Activated B cell treated with CpG ODN at 0.5 μM for 24 hours (primary cell): ENCODE measurements at places on chromosomes 11 and 22. TPM values are rescaled to one million over a fixed set of nuclear protein-coding genes. Genes with fewer than 3 reads are reported as not detected.
A peak's percentile ranks its signal among the peaks of the same experiment; 100 is the strongest.

GRCh38 chr11:29780756-29781155 lies 236.1 kb downstream of the KCNA4 start:
- no peaks in the 10 kb centered on the region for H3K4me1 ChIP-seq
- no peak for DNase-seq
- H3K27me3 ChIP-seq, result no peaks in the 10 kb centered on the region

GRCh38 chr11:61616434-61616833 lies 35.6 kb upstream of the SYT7 start:
- no peaks in the 10 kb centered on the region for H3K36me3 ChIP-seq
- H3K27ac ChIP-seq, result no peak overlapping the region
- H3K4me1 ChIP-seq, result no peaks in the 10 kb centered on the region
- H3K4me3 ChIP-seq, result no peak overlapping the region
- DNase-seq, result no peak

GRCh38 chr11:88482871-88483301 lies 145.3 kb upstream of the CTSC start:
- no peaks in the 10 kb centered on the region for H3K27me3 ChIP-seq
- peaks cover 2% of the 10 kb centered on the region for H3K4me1 ChIP-seq
- no peak for DNase-seq

- peaks cover 22% of the 10 kb centered on the region for H3K27me3 ChIP-seq
- peaks cover 13% of the 10 kb centered on the region for H3K4me1 ChIP-seq
- no peaks in the 10 kb centered on the region for H3K36me3 ChIP-seq
- H3K27ac ChIP-seq, result no peak overlapping the region
Measured at GRCh38 chr22:20424932-20425565, 12.6 kb downstream of the SCARF2 start.

DNA sequence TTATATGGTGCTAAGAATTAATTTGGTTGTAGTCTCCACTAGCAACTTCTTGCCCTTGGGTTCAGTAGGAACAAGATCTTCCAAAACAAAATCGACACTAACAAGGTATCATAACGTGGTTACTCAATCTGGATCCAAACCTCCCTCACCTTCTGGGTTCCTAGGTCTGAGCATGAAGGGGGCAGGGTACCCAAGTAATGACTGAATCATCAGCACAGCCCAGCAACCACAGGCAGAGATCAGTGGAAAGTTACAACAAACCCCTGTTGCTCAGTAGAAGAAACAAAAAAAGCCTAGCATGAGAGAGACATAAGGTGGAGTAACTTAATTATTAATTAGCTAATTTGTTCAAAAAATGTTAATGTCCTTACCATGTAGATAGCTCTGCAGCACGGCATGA lies 221.4 kb downstream of the BLID start:
- H3K27ac ChIP-seq, result no peak overlapping the region
- no peak for DNase-seq
- no peaks in the 10 kb centered on the region for H3K36me3 ChIP-seq
- H3K27me3 ChIP-seq, result peaks cover 9% of the 10 kb centered on the region
- H3K4me3 ChIP-seq, result no peak overlapping the region
- H3K4me1 ChIP-seq, result no peaks in the 10 kb centered on the region

DNA sequence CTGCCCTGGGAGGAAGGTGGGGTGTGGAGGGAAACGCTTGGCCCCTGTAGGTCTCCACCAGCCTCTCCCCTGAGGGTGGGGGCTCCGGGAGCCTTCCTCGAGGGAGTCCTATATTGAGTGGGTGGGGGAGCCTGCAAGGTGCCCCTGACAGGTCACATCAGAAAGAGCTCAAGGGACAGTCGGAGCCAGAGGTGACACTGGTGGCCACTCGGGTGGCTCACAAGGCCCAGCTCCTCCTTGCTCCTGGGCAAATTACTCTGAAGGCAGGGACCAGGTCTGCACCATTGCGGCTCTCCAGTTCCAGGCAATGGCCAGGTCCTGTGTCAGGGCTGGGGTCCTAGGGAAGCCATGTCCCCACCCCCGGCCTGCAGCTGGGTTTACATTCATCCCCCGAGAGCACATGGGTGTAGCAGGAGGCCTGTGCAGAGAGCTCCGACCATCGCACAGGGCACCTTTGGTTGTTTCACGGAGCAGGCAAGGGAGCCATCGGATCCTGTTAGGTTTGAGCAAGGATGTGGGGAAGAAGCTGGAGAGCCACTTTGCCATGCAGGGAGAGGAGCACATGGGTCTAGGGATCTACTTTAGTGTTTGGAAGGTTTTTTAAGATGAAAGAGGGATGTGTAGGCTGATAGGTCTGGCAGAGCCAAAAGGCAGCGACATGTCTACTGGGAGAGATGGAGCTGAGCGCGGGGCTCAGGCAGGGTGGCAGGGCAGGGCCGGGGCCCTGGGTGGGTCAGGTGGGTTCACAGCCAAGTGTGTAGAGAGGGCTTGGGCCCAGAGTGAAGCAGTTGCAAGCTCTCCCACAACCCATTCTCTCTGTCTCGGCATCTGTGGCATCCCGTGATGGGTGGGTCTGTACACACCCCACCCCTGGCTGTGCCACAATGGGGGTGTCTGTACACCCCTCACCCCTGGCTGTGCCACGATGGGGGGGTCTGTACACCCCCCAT lies 14.8 kb downstream of the CCND1 start:
- H3K27ac ChIP-seq, result no peak overlapping the region
- peaks cover 21% of the 10 kb centered on the region for H3K36me3 ChIP-seq
- no peaks in the 10 kb centered on the region for H3K4me1 ChIP-seq
- H3K4me3 ChIP-seq, result no peak overlapping the region
- DNase-seq, result no peak

DNA sequence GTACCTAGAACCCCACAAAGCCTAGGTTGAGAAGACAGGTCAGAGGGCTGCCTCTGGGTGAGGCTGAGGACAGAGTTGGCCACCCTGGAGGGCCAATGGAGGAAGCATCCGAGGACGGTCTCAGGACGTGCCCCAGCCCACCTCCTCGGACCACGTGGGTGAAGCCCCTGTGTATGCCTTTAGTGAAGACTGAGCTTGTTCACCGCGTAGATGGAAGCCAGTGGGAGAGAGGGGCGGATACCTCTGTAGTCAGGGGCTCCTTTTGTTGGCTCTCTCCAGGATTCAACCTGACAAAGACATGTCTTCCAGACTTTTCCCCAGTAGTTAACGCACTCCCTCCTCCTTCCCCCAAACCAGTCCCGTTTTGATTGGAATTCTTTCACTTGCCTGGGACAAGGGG lies 110.7 kb downstream of the ZBTB16 start:
- no peaks in the 10 kb centered on the region for H3K36me3 ChIP-seq
- no peak overlapping the region for H3K4me3 ChIP-seq
- peaks cover 83% of the 10 kb centered on the region for H3K4me1 ChIP-seq
- no peak for DNase-seq
- no peaks in the 10 kb centered on the region for H3K27me3 ChIP-seq

DNA sequence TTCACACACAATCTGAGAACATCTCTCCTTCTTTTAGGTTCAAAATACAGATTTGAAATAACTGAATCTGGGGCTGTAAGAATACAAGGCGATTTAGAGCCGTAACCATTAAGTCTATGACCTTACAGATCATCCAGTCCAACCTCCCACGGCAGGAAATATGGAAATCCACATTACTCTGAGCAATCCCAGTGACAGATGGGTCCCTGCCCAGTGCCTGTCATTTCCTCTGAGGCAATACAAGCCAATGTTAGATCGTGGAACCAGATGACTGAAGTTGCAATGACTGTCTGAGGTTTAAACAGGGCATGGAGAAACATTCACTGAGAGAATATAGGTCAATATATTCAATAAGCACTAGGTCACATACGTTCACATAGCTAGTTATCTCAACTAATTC lies 77.4 kb upstream of the OR5AK2 start:
- no peak overlapping the region for H3K27ac ChIP-seq

DNA sequence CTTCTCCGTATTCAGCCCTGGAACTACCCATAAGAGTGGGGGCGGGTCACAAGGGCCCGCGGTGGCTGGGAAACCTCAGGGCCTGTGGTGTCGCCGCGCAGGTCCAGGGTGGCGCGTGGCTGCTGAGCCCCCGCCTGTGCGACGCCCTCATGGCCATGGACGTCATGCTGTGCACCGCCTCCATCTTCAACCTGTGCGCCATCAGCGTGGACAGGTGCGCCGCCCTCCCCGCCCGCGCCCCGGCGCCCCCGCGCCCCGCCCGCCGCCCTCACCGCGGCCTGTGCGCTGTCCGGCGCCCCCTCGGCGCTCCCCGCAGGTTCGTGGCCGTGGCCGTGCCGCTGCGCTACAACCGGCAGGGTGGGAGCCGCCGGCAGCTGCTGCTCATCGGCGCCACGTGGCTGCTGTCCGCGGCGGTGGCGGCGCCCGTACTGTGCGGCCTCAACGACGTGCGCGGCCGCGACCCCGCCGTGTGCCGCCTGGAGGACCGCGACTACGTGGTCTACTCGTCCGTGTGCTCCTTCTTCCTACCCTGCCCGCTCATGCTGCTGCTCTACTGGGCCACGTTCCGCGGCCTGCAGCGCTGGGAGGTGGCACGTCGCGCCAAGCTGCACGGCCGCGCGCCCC lies 2.4 kb downstream of the DRD4 start:
- H3K27me3 ChIP-seq, result peaks cover 23% of the 10 kb centered on the region
- DNase-seq, result no peak

- H3K27me3 ChIP-seq, result no peaks in the 10 kb centered on the region
- no peak for DNase-seq
- H3K27ac ChIP-seq, result no peak overlapping the region
- H3K4me3 ChIP-seq, result no peak overlapping the region
- H3K4me1 ChIP-seq, result peaks cover 1% of the 10 kb centered on the region
Measured at GRCh38 chr11:68454767-68455166, 5.8 kb upstream of the PPP6R3 start.

Gene ARHGAP20
- 0.11 and 0.17 TPM in 2 replicates for total RNA-seq

DNA sequence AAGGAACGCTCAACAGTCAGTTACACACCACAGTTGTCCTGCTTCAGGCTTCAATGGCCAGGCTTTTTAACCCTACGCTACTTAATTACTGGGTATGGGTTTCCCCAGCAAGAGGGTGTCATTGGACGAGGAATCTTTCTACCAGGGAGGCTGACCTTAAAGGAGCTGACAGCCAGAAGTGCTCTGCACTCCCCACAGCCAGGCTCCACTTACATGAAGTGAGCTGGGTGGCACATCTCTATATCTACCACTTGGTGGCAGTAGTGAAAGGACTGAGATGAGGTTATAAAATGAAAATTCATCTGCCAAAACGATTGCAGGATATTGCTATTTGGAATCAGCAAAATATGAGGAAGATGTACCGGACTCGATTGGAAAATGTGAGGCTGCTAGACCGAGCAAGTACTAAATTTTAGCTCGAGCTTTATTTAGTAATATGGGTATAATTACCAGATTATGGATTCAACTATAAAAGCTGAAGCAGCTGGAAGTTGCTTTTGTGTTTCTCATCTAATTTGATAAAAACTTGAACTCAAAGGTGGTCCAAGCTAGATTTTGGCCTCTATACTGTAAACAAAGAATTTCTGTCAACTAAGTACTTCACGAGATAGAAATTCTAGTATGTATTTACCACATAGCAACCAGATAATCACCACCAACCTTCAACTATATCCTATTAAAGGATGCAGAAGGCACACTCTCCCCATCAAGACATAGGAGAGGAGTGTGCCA lies 53.9 kb upstream of the CEP126 start:
- no peak overlapping the region for H3K27ac ChIP-seq
- no peaks in the 10 kb centered on the region for H3K36me3 ChIP-seq
- H3K27me3 ChIP-seq, result peaks cover 12% of the 10 kb centered on the region

- H3K4me3 ChIP-seq, result no peak overlapping the region
- no peak for DNase-seq
- H3K36me3 ChIP-seq, result peaks cover 65% of the 10 kb centered on the region
Measured at GRCh38 chr22:17791196-17791595, 16.9 kb upstream of the BID start.

Gene CDC42EP1
- not detected in 2 replicates for total RNA-seq

Gene USH1C
- not detected in 2 replicates for total RNA-seq

Gene TSSK2
- total RNA-seq, result 0.13 TPM in 1 of 2 replicates, not detected in the other

DNA sequence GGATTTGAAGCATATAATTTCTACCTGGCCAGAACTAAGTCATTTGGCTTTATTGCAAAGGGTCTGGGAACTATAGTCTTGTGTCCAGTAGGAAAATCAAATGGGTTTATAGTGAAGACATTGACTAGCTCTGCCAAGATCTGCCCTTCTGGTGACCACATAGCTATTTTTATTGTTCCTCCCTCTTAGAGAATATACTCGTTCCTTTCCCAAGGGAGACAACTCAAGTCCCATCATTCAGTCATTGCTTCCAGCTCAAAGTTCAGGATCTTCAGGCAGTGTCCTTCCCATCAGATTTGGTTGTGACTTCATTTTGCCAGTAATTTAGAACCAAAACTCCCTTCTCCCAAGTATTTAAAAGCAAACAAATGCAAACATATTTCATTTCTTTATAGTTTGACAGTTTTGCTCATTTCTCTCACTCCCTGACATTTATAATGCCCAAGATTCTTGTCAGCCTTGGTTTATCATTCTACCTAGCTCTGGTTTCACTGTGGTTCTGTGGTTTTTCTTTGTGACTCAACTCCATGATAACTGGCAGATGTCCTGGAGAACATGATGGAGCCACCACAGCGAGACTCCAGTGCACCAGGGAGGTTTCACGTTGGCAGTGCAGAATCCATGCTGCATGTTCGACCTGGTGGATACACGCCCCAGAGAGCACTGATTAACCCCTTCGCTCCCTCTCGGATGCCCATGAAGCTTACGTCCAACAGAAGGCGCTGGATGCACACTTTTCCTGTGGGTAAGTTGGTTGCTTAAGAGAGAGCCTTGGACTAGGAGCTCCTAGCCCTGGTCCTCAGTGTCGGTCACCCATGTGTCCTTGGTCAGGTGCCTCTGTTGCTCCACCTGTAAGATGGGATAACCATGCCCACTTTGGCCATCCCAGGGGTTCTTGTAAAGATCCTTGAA lies 64.9 kb downstream of the DEPDC5 start:
- H3K27ac ChIP-seq, result no peak overlapping the region
- H3K4me3 ChIP-seq, result no peak overlapping the region
- no peaks in the 10 kb centered on the region for H3K27me3 ChIP-seq
- H3K4me1 ChIP-seq, result no peaks in the 10 kb centered on the region

DNA sequence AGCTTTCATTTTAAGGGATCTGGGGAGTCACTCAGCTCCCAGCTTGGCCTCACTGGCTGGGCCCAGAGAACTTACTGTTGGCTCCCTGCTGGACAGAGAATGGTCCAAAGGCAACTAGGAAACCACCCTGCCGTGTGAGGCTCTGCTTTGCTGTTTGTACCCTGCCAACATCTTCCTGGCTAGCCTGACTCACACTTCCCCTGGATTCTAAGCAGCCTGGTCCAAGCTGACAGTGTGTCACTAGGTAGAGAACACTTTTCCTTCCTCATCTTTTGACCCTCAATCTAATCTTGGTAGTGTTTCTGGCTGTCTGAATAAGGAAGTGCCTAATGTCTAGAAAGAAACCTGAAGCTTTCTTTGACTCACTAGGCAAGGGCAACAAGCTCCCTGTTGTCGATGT lies 76.7 kb downstream of the FAR1 start:
- H3K4me1 ChIP-seq, result no peaks in the 10 kb centered on the region
- no peak overlapping the region for H3K4me3 ChIP-seq
- H3K27me3 ChIP-seq, result peaks cover 27% of the 10 kb centered on the region
- no peak for DNase-seq

Gene MS4A4E
- total RNA-seq, result not detected in 2 replicates

- peaks cover 19% of the 10 kb centered on the region for H3K27me3 ChIP-seq
- no peaks in the 10 kb centered on the region for H3K4me1 ChIP-seq
- H3K4me3 ChIP-seq, result no peak overlapping the region
- no peak overlapping the region for H3K27ac ChIP-seq
- no peaks in the 10 kb centered on the region for H3K36me3 ChIP-seq
- DNase-seq, result peak; percentile 34
Measured at GRCh38 chr11:120801801-120802689, 221.9 kb upstream of the TBCEL start.

- DNase-seq, result no peak
- no peak overlapping the region for H3K27ac ChIP-seq
- no peaks in the 10 kb centered on the region for H3K4me1 ChIP-seq
- H3K4me3 ChIP-seq, result no peak overlapping the region
- no peaks in the 10 kb centered on the region for H3K36me3 ChIP-seq
- H3K27me3 ChIP-seq, result peaks cover 3% of the 10 kb centered on the region
Measured at GRCh38 chr11:107683807-107684206, 28.0 kb downstream of the SLN start.

Gene SCGB1A1
- total RNA-seq, result not detected in 2 replicates
